NCI-H2029 treated with DMSO at 0.1 percent for 48 hours (cell line): ENCODE measurements at places on chromosomes 7 and 10.

GRCh38 chr7:77687747-77688144 lies 8.5 kb upstream of the RSBN1L start:
- DNase-seq, result peak; percentile 73

GRCh38 chr7:35908331-35909216 lies 107.7 kb downstream of the SEPTIN7 start:
- DNase-seq, result no peak

DNA sequence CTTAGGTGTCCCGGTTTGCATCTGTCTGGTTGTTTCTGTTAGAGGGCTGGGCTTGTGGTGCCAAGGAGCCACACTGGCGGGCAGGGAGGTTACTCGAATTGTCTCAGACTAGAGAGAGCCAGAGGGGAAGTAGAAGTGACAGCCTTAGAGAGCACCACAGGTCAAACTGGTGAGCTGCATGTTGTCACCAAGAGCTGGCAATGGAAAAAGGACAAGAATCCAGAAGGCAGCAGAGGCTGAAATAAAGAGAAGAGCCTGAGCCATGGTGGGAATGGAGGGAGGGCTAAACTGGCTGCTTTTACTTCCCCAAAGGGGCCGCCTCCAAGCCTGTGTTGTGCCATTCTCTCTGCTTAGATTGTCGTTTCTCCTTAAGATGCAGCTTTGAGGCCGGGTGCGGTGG lies 31.1 kb upstream of the RHBDD2 start:
- DNase-seq, result no peak

DNA sequence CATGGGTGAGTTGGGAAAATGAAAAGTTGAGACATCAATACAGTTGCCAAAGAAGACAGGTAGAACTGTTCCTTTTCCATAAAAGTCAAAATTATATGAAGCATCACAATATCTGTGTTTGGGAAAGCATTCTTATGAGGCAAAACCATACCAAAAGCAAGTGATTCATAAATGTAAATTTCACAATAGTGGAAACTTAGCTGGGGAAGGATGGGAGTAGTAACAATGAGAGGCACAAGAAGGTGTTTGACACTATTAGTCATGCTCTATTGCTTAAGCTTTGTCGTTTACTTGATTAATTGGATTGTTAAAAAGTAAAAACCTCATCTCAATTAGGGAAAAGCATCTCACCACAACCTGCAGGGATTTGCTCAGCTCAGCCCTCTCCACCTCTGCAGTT lies 240.2 kb downstream of the C7orf25 start:
- no peak for DNase-seq

DNA sequence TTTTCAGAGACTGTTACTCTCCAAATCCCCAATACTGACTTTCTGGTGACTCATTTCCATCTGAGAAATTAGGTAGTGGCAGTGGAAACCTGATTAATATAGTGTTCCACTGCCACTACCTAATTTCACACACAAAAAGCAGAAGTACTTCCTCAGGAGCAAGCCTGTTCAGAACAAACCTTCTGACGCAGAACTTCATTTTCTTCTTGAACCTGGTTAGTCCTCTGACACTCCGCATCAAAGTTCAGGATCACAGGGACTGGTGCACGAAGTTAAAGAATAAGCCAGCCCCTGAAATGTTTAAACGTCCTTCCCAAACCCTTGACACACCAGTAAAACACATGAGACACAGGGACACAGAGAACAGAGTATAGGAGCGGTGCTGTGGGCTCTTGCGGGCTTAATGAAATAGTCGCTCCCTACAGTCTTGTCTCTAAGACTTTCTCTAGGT lies 4.4 kb downstream of the WDR91 start:
- DNase-seq, result no peak

- DNase-seq, result no peak
These were observed 64.0 kb downstream of the RASGEF1A start for GRCh38 chr10:43202657-43203447.

- no peak for DNase-seq
These were observed 7.1 kb upstream of the EMX2 start for GRCh38 chr10:117535298-117536071.

- no peak for DNase-seq
These were observed 15.0 kb upstream of the NPS start for GRCh38 chr10:127534074-127534473.
